ENCODE measurements at places on chromosomes 1 and 21.

- no peak for DNase-seq
Observed at GRCh38 chr1:226408285-226409184, 642 bp upstream of the PARP1 start.

DNA sequence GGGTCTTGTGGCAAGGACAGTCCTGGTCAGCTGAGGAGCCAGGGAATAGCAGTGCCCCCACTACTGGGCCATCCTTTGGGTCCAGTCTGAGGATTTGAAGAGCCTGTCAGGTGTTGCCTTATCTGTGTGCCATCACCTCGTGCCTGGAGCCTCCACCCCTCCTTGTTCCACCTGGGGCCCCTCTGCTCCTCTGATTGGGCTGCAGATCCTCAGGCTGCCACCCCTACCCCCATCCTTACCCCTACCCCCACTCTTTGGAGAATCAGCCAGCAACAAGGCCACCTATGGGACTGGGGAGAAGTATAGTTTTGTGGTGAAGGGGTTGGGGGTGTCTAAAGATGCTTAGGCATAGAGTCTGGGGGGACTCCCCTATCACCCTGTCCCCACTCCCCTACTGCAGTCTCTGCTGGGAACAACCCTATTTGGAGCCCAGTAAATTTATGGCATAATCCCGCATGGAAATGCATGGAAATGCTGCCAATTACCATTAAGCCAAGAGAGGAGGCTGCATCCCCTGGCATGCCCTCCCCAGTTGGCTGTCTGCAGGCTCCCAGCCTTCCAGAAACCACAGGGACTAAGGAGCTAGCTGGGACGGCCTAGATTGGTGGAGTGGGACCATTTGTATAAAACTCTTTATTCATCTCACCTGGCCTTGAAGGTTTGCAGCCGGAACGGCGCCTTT lies 142.7 kb upstream of the CSF3R start:
- DNase-seq, result no peak

- no peak for DNase-seq
Observed at GRCh38 chr1:165856606-165857005, 29.2 kb downstream of the UCK2 start.

- DNase-seq, result no peak
Observed at GRCh38 chr1:15674386-15675159, 9.5 kb upstream of the PLEKHM2 start.

GRCh38 chr1:67427465-67427864 lies 2.7 kb downstream of the SERBP1 start:
- DNase-seq, result no peak

GRCh38 chr1:9079988-9080704 lies 10.7 kb upstream of the SLC2A5 start:
- DNase-seq, result no peak

DNA sequence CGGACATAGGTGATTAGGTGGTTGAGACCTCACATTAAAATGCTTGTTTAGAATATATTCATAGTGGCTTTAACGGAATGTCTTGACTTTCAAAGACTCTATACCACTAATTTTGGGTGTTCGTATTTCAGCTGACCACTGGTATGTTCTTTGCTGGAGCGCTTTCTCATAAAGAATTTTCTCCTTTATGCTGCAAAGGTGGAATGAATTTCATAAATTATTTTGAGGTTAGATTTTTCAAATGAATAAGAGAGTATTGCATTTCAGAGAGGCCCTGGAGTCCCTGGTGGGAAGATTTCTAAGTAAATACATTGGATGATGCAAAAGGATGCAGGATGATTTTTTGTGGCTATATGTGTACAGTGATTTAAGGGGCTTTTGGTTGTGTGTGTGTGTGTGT lies 55.8 kb downstream of the HUNK start:
- DNase-seq, result no peak

DNA sequence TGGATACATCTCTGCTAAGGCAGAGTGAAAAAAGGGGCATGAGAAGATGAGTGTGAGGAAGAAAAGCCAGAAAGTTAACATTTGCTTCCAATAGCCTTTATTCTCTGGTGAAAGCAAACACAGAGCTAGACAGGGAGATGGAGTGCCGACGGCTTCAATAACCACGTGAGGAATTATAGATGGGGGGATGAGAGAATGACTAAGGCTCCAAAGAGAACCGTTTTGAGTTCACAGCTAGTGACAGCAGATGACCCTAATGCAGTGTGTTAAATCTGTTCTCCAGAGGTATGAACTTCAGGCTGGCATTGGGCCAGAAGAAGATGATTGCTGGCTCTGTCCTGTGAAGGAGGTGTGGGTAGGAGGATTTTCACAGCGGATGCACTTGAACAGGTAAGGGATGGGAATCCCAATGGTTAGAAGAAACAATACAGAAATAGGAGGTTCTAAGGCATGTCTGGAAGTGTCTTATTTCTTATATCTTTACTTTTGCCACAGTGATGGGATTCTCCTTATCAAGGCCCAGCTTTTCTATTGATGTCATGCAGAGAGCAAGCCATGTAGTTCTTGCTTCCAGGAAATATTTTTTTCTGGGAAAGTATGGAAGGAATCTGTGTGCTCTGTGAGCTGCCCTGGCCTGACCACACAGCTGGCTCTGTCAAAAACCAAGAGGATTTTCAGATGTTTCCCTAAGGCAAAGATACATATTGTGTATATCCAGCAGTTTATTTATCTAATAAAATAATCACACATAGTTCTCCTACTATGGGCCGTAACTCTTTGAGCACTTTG lies 573.8 kb downstream of the LTN1 start:
- no peak for DNase-seq

- DNase-seq, result peak; percentile 22
Observed at GRCh38 chr1:225998560-225999226, 450 bp downstream of the SDE2 start.

DNA sequence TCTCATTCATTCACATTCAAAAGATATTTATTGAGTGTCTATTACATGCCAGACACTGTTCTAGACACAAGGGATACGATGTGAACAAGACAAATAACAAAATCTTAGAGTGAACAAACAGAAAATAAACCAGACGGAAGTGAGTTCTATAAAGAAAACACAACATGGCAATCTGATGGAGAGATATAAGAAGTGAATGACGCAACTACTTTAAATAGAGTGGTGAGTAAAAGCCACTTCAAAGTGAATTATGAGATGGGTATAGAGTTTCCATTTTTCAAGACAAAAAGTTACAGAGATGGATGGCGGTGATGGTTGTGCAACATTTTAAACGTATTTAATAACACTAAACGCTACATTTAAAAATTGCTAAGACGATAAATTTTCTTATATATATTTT lies 75.4 kb downstream of the CEP170 start:
- DNase-seq, result no peak

- DNase-seq, result no peak
Observed at GRCh38 chr1:95326023-95326422, 92.0 kb downstream of the RWDD3 start.

DNA sequence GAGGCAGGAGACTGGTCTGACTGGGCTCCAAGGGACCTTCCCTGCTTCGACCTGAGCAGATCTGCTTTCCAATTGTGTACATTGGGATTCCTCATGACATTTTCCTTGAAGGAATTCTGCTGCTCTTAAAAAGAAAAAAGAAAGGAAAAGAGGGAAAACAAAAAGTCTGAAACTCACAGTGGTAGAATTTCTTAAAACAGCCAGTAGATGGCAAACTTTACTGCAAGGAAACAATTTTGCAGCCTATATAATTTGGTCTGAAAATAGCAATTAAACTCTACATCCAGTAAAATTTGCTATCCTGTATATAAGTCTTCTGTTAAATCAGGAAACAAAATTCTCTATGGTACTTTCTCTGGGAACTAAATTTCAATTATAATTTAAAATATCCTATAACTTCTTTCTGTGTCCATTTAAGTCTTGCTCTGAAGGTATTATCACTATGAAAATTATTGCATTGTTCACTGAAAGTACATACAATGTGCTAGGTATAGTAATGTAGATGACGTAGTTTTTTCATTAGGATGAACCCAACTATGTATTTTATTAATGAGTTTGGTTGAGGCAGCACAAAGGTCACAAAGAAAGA lies 59.8 kb downstream of the CRB1 start:
- peak; percentile 16 for DNase-seq

DNA sequence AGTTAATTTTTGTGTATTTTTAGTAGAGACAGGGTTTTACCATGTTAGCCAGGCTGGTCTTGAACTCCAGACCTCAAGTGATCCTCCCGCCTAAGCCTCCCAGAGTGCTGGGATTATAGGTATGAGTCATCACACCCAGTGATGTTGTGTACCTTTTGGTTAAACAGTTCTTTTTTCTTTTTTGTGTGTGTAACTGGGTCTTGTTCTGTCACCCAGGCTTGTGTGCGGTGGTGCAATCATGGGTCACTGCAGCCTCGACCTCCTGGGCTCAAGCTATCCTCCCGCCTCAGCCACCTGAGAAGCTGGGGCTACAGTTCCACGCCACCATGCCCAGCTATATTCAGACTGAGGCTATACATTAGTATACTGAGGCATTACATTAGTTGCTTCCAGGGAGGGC lies 37.8 kb downstream of the GABPB2 start:
- no peak for DNase-seq

DNA sequence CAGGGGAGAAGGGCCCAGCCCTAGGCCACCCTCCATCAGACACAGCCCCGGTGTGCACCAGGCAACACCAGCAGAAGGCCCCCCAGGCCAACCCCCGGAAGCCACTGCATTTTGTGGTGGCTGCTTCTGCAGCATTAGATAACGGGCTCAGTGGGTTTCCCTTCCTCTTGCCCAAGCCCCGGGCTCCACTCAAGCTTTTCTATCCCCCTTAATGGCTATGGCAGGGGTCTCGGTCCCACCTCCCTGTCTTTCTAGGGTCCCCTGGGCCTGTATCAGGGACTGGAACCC lies 18.9 kb downstream of the C1orf174 start:
- no peak for DNase-seq

DNA sequence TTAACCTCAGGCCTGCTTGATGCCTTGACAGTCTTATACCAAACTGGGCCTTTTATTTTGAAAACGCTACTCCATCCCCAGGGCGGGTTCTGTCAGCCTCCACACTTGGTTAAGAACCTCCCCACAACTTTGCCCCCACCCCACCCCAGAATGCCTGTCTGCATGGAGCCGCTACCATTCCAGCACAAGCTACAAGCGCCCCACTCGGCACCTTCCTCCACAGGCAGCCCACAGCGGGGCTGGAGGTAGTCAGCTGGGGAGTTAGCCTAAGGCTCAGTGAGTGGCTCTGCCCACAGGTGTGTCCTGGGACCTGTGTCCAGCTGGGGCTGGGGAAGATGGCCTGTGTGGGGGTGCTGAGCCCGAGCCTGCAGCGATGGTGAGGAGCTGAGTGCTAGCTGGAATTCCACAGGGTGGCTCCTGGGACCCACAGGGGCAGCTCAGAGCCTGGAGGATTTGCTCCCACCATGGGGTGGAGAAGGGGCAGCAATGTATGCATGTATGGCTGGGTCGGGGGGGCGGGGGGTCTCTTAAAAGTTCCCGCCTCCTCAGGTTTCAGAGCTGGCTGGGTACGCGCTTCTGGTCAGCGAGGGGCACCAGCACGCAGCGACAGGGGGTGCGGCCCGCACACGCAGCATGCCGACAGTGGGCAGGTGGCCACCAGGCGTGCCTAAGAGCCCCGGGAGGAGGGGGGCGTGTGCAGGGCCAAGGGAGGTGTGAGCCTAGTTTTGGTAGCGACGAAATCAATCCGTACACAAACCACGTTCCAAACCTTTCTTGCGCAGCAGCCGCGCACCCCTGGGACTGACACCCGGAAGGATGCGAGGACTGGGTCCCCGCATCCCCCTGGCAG lies 917 bp downstream of the ETNK2 start:
- DNase-seq, result no peak

- peak; percentile 7 for DNase-seq
Observed at GRCh38 chr1:68624233-68624632, 127.4 kb upstream of the DEPDC1 start.

GRCh38 chr1:154969860-154970452 lies 591 bp downstream of the SHC1 start:
- no peak for DNase-seq

GRCh38 chr1:102015728-102016127 lies 19.0 kb upstream of the OLFM3 start:
- no peak for DNase-seq

DNA sequence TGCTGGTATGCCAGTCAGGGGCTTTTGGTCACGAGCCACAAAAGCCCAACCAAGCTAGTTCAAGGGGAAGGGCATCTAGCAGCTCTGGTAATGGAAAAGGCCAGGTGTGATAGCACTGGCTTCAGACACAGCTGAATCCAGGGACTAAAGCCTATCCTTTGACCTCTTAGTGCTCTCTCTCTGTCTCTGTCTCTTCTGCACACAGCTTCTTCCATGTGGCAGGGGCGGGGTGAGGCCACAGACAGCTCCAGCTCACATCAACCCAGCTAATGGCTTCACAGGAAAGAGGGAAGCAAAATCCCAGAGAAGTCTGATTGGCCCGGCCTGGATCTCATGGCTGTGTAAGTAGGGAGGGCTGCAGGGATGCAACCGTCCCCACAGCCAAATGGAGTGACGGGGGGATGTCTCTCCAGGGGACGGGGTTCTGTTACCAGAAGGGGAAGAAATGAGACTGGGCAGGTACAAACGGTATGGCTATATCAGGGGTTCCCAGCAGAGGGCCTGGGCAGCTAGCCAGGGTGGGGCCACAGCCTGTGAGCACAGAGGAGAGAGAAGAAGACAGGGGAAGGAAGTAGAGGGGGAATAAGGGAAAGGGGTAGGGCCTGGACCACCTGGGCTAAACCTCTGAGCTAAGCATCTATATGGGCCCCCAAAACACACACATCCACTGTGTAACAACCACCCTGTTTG lies 42.4 kb downstream of the FBXO2 start:
- DNase-seq, result no peak

- DNase-seq, result no peak
Observed at GRCh38 chr1:182299728-182300616, 91.6 kb downstream of the GLUL start.

DNA sequence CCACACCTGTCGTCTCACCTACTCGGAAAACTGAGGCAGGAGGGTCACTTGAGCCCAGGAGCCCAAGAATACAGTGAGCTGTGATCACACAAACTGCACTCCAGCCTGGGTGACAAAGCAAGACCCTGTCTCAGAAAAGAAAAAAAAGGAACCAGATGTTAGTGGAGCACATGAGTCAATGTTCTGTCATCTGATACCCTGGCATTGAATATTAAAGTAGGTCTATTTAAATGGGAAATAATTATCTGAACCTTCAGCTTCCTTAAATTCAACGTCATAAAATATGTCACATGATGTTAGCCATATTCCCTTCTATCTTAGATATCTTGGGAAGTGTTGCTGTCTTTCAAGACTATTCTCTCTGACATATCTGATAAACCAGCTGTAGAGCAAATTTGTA lies 47.3 kb downstream of the NCAM2 start:
- no peak for DNase-seq

GRCh38 chr1:236916131-236916800 lies 88.0 kb downstream of the MT1HL1 start:
- DNase-seq, result no peak

Data from kidney capillary endothelial cell (primary cell).